ENCODE measurements at places on chromosomes 3 and 15. TPM values are rescaled to one million over a fixed set of nuclear protein-coding genes. Genes with fewer than 3 reads are reported as not detected.

SPATA12 gene
- polyA plus RNA-seq = not detected

OR4M2 gene
- polyA plus RNA-seq = not detected

EBLN2 gene
- 3.2 TPM for polyA plus RNA-seq

DENND6A gene
- polyA plus RNA-seq = 8.8 TPM

SCN11A gene
- 0.05 TPM for polyA plus RNA-seq

ACTRT3 gene
- 2.5 TPM for polyA plus RNA-seq

Data from AG04450 (cell line).